ENCODE measurements at places on chromosomes 1 and 21.
A peak's percentile ranks its signal among the peaks of the same experiment; 100 is the strongest.

DNA sequence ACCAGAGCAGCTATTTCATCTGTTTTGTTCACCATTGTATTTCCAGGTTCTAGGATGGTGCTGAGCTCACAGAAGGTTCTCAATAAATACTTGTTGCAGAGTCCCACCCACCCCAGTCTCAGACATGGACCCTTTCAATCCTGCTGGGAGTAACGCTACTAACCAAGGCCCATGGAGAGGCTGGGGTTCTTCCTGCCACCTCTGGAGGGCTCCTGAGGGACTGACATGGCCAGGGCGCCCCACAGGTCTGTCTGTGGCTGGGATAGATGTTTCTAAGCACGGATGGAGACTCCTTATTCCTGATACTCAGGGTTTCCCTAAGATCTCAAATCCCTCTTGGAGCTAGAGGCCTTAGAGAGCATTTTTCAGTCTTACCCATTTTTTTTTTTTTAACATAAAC is 87.4 kb downstream of the EPHB2 start:
- no peak for DNase-seq

- no peak for DNase-seq
Measured at GRCh38 chr1:219189021-219189824, 15.5 kb downstream of the LYPLAL1 start.

GRCh38 chr1:243217349-243217748 is 37.7 kb downstream of the CEP170 start:
- DNase-seq, result no peak

DNA sequence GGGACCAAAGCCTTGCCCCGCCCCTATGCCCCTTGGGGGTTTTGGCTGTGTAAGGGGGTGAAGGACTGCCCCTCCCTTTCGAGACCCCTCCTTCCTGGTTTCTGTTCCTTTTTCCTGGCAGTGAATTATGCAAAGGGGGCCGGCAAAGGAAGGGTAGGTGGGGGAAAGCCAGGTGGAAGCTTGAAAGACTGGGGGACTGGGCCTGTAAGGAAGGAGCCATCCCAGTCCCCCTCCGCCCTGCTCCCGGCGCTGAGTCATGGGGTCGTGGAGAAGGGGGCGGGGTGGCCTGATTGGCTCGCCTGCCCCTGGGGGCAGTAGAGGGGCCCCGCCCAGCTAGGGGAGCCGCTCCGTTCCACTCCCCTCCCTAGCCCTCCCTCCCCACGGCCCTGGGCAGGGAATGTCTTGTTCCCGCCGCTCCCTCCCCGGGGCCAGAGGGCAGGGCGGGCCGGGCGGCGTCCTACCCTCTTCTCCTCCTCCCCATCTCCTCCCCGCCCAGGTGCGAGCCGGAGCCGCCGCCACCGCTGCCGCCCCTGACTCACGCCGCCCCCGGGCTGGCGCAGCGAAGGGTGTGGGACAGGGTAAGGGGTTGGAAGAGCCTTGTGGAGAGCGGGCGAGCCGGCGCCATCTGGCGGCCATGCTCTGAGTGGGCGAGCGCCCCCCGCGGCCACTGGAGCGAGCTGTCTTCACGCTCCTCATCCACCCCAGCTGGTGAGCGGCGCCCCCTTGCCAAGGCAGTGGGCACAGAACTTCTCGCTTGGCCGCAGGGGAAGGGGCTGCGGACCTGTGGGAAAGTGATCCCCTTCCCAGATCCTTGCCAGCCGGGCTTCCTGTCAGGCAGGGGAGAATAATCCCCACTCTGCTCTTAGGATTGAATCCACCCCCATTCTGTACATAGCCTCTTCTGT is 14.7 kb downstream of the ZBTB7B start:
- DNase-seq, result peak; percentile 91

DNA sequence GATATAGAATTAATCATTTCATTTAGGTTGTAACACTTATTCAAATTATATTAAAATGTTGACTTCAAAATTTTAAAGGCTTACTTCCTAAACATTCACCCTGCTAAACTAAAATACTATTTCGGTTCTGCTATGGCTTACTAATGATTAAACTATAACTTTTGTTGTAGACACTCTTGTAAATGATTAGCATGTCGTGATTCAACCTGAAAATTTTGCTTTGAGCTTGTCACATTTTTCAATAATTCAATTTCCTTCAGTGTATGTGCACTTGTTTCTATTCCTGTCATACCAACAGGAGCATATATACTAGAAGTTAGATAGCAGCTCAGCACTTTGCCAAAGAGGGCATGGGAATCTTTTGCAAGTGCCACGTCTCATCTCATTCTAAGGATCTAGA is 1018.8 kb downstream of the AMY1C start:
- no peak for DNase-seq

GRCh38 chr1:33875862-33876261 is 12.0 kb downstream of the HMGB4 start:
- DNase-seq, result no peak

- DNase-seq, result peak; percentile 53
Measured at GRCh38 chr1:175514387-175514953, 228.9 kb downstream of the TNR start.

DNA sequence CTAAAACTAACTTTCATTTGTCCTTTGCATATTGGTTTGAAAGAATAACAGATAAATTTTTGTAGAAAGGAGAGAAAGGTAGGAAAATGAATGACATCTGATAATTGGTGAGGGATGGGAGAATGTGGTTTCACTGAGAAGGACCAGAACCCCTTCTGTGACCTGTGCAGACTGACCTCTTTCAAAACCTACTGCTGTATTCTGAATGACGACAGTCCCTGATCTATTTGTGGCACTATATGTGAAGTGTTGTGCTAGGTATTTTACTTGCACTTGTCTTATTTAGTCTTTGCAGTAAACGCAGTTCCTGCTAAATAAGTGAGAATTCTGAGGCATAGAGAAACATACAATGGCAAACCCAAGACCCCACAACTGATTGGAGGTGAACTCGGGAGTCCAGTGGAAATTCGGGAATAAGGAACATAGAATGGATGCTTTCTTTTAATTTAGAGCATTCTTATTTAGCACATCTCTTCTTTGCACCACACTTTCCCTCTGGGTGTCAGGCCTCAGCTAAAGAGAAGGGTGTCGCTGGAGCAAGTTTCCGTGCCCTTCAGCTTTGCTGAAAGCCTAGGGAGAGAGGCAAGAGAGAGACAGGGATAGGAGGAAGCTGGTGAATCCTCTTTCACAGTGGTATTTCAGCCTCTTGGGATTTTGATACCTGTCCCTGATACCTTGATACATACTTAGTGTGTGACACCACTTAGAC is 230.2 kb downstream of the PAPPA2 start:
- no peak for DNase-seq

- DNase-seq, result no peak
Measured at GRCh38 chr1:153831026-153831425, 55.8 kb downstream of the SLC27A3 start.

DNA sequence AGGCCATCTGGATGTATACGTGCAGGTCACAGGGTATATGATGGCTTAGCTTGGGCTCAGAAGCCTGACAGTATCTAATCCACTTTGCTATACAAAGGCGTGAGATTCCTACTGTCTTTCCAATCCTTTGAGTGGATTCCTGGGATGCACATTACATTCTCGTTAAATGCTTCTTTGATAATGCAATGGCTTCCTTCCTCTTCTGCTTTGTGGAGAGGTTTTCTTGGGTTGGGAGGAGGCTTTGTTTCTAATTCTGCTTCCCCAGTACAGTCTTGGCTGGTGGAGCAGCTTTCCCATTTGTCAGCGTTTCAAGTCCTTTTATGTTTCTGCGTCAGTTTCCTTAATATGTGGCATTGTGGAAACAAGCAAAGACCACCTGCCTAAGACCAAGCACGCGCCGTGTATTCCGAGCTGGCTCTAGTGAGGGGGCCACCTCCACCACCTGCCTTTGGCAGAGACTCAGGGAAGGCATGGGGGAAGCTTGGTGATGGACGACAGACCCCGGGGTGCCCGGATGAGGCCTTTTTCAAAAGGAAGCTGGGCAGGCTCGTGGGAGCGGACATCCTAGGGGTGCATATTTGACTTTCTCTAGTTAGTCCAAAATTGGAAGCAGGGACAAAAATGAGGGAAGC is 72.7 kb downstream of the WDR4 start:
- DNase-seq, result no peak
